ENCODE measurements at places on chromosomes 12 and 14. TPM values are rescaled to one million over a fixed set of nuclear protein-coding genes. Genes with fewer than 3 reads are reported as not detected.

DNA sequence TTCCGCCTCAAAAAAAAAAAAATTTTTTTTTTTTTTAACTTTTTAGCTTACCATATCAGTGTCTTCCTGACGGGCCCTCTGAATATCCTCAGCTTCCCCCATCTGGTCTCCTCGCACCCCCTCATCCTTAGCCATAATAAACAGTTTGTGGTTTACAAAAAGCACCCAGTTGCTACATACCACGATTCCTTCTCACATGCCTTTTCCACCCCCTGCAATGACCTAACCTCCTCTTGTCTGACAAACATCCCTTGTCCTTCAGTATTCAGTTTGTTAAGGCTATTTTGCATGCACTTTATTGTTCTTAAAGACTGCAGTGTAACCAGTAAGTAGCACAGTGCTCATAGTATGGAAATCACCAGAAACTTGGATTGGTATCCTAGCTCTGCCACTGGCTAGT is 88.5 kb downstream of the PPM1H start:
- no peak for DNase-seq

DNA sequence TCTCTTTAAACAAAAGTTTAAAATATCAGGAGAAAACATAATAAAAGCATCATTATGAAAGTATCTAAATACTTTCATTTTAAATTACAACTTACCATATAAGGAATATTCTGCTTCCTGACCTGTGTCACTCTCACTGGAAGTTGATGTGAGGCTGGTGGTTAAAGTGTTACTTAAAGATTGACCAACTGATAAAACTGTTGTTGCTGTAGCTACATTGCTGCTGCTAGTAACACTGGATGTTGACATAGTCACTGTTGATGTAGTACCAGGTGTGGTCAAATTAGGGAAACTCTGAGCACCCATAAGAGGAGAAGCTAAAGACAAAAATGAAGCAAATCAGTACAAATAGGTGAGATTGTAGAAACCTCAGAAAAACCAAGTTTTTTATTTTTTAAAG is 79.9 kb downstream of the HECTD1 start:
- no peak for DNase-seq

DNA sequence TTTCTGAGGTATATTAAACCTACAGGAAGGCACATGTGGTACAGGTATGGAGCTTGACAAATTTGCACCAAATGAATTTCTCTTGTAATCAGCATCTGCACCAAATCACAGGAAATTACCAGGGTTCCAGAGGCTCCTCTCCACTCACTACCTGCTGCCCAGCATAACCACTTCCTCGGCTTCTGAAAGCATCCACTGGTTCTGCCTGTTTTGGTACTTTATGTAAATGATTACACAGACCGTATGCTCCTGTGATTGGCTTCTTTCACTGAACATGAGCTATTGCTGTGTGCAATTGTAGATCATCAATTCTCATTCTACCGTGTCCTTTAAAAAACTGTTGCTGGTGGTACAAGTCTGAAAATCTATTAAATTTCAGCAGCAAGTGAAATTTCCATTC is 522.1 kb downstream of the TMEM132D start:
- DNase-seq: no peak

Gene KRT6C
- not detected for total RNA-seq

Gene NTN4
- 76.8 TPM for total RNA-seq

Gene PTPRO
- 0.82 TPM for total RNA-seq

Gene BIN2
- total RNA-seq: 1.6 TPM
